ENCODE measurements at places on chromosomes 5 and 9. TPM values are rescaled to one million over a fixed set of nuclear protein-coding genes. Genes with fewer than 3 reads are reported as not detected.

SPAG8 gene
- total RNA-seq, result 0.35 TPM

PDE6A gene
- 0.24 TPM for total RNA-seq

MVB12B gene
- total RNA-seq, result 7.8 TPM

IL17B gene
- total RNA-seq, result 0.18 TPM

TSSK1B gene
- not detected for total RNA-seq

CEMIP2 gene
- 68.8 TPM for total RNA-seq

PCDHGA5 gene
- total RNA-seq, result 0.13 TPM

IL13 gene
- total RNA-seq, result not detected

PTPN3 gene
- 17.3 TPM for total RNA-seq

PCDHGC5 gene
- total RNA-seq, result not detected

TUSC1 gene
- total RNA-seq, result 6.1 TPM

RFX3 gene
- total RNA-seq, result 1.8 TPM

Measured in A549 treated with Hydrocortisone at 1 μM for 4 hours (cell line).